ENCODE measurements at places on chromosomes 2 and 18.

- DNase-seq: no peak
These were observed 30.7 kb downstream of the TCF23 start for GRCh38 chr2:27179344-27180000.

DNA sequence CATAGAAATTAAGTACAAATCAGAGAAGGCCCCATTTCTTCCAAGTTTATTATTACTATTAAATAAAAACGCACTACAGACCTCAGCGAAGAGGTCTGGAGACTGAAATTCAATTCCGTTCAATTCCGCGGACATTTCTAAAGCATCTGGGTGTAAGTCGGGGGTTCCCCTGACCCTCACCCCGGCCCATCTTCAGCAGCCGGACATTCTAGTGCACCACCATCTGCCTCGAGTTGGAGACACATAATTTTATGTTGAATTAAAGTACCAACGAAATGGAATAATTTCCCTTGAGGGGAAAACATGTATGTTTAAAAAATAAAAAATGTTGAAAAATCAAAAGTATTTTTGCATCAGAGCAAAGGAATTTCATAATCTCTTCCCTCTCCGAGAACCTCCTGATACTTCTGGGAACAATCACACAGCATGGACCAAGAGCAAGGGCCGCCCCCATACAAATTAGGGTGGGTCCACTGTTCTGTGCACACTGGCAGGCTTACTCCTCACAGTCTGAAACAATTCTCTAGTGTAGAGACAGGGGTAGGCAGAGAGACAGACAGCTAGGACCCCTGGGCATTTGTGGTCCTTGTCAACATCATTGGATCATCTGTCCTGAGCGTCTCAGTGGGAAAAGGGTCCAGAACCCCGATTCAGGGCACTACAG lies 29.3 kb downstream of the MBP start:
- DNase-seq: no peak

DNA sequence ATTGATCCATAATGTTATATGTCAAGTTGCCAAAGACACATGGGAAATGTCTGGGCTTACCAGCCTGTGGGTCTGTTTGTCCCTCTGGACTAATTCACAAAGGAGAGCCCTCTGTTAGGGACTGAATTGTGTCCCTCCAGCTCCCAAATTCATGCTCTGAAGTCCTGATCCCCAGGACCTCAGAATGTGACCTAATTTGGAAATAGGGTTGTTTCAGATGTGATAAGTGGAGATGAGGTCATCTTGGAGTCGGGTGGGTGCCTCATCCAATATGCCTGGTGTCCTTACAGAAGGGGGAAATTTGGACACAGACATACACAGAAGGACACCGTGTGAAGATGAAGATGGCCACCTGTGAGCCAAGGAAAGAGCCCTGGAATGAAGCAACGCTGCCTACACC lies 41.4 kb upstream of the ROCK2 start:
- DNase-seq: no peak

DNA sequence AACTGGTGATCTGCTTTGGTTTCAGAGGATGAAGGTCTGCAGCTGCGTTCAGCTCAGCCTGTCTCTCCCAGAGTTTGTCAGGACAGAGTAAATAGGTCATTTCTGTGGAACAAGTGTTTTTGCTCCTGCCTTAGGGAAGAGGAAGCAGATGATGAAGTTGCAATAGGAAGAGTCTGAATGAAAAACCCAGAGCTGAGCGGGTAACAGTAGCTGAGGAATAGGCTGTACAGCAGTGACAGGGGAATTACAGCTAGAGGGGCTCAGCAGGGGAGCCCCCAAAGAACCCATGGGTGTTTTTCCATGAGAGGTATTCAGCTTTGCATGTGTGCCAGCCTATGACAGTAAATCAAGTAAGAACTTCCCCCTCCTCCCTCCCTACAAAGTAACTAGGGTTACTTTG lies 10.3 kb upstream of the CYBRD1 start:
- no peak for DNase-seq

DNA sequence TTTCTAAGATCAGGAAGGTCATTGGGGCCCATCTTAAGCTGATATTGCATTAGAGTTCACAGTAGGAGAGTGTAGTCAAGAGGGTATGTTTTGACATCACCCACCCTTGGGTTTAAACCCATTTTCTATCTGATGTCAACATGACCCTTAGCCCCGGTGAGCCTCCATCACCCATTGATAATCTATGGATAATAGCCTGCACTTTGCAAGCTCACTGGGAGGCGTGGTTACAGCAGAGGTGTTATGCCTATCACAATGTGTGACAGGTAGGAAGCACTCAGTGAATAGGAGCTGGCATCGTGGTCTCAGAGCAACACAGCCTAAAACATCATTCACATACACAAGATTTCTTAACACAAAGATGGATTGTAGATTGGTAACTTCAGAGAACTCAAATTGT lies 21.3 kb downstream of the IL18RAP start:
- DNase-seq: no peak

GRCh38 chr2:41598161-41598894 lies 449.5 kb upstream of the PKDCC start:
- DNase-seq: no peak

- no peak for DNase-seq
These were observed 487.0 kb downstream of the SLC4A3 start for GRCh38 chr2:220114443-220114842.

GRCh38 chr2:135635212-135635835 lies 104.0 kb downstream of the R3HDM1 start:
- DNase-seq: no peak

DNA sequence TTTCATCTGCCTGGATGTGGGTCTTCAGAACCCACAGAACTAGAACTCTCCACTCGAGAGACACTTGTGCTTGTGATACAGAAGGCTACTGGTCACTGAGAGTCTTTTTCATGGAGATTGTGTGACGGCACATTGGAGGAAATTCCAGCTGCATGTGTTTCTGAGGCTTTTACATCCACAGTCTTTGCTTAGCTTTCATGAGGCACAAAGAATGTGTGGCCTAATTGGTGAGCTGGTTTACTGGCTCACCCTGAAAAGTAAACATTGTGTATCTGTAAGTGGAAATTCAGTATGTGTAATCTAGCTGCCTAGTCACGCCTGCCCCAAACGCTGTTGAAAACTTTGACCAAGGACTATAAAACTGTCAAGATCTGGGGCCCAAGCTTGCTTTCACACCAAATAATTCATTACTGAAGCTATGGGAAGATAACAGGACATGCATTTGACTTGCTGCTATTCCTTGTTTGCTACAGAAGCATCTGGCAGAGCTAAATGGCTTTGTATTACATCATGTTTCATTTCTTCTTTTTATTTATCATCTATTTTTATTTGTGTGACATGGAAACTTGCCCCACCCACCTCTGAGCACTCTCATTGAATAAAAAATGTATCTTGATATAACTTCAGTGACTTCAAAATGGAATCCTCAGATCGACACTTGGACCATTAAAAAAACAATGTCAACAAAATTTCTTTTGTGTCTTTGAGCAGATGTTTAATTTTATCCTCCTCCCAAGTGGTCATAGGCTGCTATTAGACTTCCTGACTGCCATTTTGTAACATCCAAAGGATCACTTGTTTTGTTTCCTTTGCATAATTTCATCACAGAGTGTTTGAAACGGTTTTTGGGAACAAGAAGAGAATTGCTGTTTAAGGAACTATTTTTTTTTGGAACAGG lies 80.2 kb downstream of the EFEMP1 start:
- no peak for DNase-seq

- no peak for DNase-seq
These were observed 15.9 kb downstream of the RTP5 start for GRCh38 chr2:241885291-241885945.

DNA sequence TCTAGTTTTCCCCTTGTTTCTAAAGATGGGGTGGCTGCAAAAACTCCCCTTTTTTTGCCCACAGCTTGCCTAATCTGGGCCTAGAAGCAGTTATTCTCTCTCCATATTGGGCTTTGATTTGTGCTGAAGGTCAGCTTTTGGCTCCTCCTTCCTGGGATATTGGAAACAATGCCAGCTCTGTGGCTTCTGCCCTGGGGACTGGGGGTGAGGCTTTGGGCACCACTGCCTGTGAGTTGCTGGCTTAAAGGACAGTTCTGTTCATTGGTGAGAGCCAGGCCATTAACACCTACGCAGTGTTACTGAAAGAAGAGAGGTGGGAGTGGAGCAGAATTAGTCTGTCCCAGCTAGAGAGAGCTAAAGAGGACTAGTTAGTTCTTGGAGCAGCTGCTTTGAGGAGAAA lies 4.3 kb downstream of the UBXN2A start:
- no peak for DNase-seq

DNA sequence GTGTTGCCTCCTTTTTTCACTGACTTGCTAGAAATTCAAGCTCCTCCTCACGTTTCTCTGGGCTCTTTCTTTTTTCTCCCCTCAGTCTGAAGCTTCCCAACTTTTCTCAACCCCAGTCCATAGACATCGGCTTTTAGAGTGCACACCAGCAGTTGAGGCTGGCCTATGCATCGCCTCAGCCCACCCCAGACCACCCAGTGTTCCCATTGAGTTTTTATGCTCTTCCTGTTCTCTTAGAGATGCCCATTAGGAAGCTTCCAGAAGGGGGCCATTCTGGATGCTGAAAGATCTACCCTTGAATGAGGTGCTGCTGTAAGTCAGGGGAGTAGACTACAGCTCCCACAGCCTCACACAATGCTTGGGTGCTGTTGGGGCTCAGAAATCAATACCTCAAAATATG lies 12.0 kb upstream of the GYPC start:
- DNase-seq: no peak

GRCh38 chr2:169091761-169092519 lies 22.6 kb downstream of the DHRS9 start:
- DNase-seq: no peak

DNA sequence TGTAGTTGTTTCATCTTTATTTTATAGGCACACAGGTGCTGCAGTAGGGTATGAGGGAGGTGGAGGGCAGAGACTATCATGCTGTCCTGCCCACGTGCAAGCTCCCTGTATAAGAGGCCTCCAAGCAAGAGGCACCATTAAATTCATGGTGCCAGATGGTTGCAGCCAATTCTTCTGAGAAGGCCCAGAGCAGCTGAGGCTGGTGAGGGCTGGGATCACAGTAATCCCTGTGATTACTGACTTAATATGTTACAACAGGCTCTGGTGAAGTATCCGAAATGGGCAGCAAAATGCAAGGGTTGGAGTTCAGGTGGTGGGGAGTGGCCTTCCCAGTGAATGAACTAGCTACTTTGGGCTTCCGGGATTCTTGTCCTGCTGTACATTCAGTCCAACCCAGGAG lies 191.9 kb upstream of the SMAD2 start:
- no peak for DNase-seq

GRCh38 chr18:13366962-13367892 lies 148.7 kb downstream of the LDLRAD4 start:
- no peak for DNase-seq

DNA sequence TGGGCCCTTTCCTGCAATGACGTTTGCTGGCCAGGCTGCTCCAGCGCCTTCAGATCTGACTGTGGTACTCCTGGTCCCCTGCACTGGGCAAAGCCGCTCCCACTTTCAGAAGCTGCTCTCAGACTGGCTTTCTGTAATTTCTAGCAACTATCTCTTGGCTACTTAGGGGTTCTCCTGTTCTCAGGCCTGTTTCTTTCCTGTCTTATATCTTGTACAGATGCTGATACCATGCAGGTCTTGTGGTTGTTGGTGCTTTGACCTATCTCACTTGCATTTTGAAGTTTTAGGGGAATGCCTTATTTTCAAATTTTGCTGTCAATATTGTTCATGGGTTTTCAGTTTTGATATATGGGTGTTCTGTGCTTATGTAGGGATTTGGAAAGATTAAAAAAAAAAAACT lies 145.8 kb downstream of the CLIP4 start:
- no peak for DNase-seq

DNA sequence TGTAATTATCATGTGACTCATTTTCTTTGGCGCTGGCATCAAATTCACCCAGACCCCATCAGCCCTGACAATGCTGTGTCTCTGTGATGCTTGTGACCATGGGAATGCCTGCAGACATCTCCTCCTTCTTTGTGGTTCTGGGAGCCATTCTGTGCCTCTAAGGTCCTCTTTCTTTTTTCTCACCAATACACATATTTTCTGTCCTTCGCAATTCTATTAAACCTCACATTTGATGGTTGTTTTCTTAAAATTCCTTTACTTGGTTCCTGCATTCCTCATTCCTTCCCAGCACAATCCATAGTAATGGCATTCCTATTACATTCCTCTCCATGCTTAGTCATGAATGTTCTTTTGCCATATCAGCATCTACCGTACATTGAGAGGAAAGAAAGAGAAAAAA lies 375.3 kb downstream of the PIK3C3 start:
- no peak for DNase-seq

- no peak for DNase-seq
These were observed 114.5 kb downstream of the ERBB4 start for GRCh38 chr2:212424082-212424481.

DNA sequence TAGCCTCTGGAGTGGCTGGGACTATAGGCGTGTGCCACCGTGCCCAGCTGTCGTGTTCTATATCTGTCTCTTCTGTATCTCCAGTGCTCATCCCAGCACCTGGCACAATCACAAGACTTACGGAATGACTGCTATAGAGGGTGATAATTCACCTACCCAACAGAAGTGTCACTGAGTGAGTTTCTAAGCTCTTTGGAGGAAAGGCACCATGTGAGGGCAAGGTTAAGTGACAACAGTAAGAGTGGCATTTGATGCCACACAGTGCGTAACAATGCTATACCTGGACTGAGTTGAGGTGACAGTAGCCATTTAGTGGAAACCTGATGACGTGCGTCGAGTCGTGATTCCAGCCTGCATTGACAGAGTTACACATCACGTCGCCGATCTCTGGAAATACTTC lies 89.0 kb downstream of the KCTD1 start:
- DNase-seq: no peak

- DNase-seq: peak; percentile 3
These were observed 80.7 kb upstream of the MEX3C start for GRCh38 chr18:51278045-51278649.

- no peak for DNase-seq
These were observed 2.0 kb downstream of the RAB27B start for GRCh38 chr18:54830260-54830659.

DNA sequence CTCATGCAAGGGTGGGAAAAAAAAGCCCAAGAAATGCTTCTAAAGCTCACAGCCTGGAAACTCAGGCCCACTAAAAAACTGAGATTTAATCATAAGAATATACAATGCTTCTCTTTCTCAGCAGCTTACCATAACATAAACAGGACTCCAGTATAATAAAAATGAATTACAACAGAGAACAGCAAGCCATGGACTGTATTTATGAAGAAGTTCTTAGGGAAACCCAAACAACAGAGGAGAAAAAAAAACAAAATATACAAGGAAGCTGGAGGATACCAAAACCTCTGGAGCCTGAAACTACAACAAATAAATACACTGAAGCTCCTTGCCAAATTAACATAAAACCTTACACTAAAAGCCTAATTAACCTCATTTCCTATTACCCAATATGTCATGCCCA lies 187.8 kb downstream of the RDH14 start:
- no peak for DNase-seq

DNA sequence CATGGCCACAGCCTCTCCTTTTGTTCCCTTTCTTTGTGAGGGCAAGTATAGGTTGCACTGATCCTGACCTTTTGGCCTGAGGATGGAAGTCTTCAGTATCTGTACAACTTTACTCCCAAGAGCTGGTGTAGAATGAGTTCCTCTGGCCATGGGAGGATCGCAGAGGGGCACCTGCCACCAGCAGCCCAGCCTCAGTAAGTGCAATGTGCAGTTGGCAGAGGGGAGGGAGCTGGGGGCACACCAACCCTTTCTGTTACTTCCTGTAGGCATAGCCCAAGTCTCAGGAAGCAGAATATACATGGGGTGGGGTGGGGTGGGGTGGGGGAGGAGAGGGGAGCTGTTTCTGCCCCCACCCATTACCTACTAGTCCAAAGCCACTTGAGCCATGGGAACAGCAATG lies 65.1 kb upstream of the AQP4 start:
- DNase-seq: no peak
